Activated T-cell treated with anti-CD3 and anti-CD28 coated beads for 4 hours (primary cell): ENCODE measurements at places on chromosomes 11 and 22.

DNA sequence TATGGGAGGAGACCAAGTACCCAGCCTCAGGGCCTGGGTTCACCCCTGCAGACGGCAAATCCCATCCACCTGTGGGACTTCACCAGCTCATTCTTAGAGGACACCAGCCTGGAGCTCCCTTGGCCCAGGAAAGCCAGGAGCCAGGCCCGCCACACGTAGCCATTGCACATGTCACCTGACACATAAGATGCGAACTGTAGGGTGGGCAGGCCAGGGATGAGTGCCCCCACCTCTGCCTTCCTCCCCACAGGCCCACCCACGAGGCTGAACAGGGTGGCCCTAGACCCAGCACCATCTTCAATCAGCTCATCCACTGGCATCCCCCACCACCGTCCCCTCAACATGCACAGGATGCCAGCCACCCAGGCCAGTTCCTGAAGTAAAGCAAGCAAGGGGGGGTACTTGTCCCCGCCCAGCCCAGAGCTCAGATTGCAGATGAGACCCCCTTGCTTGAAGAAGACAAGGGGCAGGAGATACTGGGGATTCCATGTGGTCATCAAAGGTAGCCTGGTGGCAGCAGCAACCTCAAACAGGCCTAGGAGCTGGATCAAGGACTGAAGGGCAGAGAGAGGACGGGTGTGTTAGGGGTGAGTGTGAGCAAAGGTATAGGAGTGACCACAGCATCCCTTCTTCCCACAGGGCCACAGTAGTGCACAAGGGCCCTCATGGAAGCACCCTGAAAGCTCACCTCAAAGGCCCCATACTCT is 45.6 kb downstream of the IGLL5 start:
- no peak for DNase-seq

- DNase-seq: no peak
Measured at GRCh38 chr11:71472941-71473792, 20.2 kb downstream of the NADSYN1 start.

- DNase-seq: no peak
Measured at GRCh38 chr11:65310215-65310614, 4.5 kb upstream of the CDC42EP2 start.

DNA sequence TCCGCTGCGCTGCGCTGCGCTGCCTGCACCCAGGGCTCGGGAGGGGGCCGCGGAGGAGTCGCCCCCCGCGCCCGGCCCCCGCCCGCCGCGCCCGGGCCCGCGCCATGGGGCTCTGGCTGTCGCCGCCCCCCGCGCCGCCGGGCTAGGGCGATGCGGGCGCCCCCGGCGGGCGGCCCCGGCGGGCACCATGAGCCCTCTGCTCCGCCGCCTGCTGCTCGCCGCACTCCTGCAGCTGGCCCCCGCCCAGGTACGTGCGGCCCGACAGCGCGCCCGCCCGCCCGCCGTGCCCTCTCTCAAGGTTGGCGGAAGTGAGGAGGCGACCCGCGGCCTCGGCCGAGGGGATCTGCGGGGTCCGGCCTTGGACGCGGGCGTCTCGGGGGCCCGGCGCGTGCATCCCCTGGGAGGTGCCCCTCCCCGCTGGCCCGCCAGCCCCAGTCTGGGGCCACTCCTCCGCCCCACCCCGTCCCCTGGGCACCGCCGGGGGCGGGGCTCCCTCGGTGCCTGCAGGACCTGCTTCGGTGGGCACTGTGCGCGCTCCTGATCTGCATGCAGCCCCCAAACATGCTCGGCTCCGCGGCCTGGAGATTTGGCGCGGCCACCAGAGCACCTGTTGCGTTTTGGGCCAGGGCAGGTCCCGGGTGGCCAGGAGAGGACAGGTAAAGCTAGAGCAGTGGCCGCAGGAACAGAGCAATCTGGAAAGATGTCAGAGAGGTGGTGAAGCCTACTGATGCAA is 429 bp downstream of the VEGFB start:
- DNase-seq: no peak

DNA sequence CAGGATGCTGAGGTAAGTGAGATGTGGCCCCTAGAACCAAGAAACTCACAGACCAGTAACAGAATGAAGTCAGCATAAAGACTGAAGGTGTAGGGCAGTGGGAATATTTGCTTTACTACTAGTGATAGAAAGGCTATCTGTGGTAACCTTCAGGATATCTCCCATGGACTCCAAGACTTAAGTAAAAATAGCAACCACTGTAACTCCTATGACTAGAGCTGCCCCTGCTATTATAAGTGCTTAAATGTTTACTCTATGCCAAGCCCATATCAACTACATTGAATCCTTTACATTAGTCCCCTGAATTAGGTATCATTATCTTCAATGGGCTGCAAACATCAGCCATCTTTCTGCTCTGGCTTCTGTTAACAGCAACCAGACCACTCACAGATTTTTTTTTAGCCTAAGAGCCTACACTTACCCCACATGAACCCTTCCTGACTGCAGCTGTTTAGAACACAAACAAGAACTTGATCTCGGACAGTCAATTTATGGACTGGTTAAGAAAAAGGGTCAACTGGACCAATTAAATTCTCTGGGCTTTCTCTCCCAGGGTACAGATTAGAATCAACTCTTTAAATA is 335.1 kb upstream of the API5 start:
- no peak for DNase-seq

DNA sequence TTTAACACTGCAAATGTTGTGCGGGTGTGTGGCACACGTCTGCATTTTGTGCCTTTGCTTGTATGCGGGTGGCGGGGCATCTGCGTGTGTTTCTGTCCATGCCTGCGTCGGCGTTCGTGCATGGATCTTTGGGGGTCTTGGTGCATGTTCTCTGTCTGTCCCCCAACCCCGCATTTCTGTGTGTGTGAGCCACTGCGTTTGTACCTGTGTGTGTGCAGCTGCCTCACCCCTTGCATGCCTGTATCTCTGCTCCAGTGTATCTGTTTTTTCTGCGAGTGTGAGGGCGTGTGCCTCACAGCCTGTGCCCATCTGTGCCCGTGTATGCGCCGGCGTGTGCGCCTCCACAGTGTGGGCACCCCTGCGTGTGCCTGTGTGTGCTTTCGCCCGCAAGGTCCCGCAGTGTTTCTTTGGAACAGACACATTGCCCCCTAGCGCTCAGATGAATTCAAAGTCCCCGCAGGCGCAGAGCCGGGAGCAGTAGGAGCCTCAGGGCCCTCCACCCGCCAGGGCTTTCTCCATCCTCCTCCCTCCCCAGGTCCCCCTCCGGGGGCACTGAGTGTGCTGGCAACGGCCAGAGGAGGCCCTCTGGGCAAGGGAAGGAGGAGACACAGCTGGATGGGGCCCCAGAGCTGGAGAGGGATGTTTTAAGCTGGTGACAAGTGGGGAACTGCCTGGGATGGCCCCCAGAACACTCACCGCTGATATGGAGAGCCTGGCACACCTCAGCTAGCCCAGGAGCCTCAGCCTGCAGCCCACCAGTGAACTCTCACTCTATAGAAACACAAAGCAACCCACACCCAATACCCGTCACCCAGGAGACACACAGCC is 3.1 kb upstream of the MN1 start:
- peak; percentile 43 for DNase-seq
